ENCODE measurements at places on chromosomes 11 and 22.

- no peak for DNase-seq
These were observed 901.4 kb upstream of the API5 start for GRCh38 chr11:42410251-42410955.

GRCh38 chr22:29306175-29306834 is at the start of gene GAS2L1:
Gene GAS2L1 (plus strand): TSS chr22:29306650. CDS start chr22:29308106, 1,456 bp downstream.
- peak; percentile 31 for DNase-seq

- DNase-seq, result no peak
These were observed 12.2 kb downstream of the DGCR2 start for GRCh38 chr22:19110064-19110458.

GRCh38 chr11:129853518-129854231 is 38.0 kb downstream of the TMEM45B start:
- no peak for DNase-seq

DNA sequence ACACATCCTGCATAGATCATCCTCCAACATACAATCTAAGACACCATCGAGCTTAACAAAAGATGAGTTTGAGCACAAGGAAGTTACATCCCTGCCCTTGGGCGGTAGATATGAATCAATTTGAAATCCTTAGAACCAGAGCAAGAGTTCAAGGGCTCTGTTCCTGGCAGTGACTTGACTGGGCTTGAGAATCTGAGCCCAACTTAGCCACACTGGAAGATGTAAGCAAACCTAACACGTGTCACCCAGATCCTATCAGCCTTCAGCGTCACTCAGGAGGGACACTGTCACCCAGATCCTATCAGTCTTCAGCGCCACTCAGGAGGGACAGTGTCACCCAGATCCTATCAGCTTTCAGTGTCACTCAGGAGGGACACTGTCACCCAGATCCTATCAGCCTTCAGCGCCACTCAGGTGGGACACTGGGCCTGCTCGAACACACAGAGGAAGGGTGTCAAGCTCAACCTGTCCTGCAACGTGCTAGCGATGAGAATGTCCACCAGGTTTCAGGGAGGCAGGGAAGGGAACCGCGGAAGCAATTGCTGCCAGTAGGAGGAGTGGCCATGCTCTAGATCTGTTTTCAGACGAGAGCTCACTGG is 32.8 kb upstream of the CTSD start:
- no peak for DNase-seq

DNA sequence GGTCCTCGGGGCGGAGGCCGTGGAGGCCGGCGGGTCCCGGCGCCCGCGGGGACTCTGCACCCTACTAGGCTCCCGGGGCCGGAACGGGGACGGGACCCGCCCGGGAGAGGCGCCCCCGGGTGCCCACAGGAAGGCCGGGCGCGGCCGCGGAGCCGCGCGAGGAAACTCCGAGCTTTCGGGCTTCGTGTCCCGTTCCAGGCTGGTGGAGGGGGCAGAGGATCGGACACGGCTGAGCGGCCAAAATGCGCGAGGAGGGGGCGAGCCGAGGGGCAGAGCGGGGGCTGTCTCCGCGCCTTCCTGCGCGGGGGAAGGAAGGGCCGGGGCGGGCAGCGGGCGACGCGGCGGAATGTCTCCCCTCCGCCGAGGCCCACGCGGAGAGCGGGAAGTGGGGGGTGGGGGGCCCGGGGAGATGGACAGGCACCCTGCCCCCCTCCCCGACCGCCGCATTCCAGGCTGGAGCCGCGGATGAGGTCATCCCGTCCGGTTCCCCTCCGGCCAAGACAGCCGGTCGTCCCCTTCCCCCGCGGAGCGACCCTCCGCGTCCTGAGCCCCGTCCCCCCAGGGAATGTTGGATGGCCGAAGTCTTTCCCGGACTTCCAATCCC is 430 bp downstream of the CDC42EP1 start:
- DNase-seq, result no peak
